ENCODE measurements at places on chromosomes 3 and 15. TPM values are rescaled to one million over a fixed set of nuclear protein-coding genes. Genes with fewer than 3 reads are reported as not detected.
A peak's percentile ranks its signal among the peaks of the same experiment; 100 is the strongest.

GRCh38 chr3:3170998-3171397 lies 8.5 kb downstream of the CRBN start:
- no peaks in the 10 kb centered on the region for H3K27me3 ChIP-seq
- H3K27ac ChIP-seq = no peak overlapping the region
- H3K4me1 ChIP-seq = peaks cover 20% of the 10 kb centered on the region
- no peak overlapping the region for H3K4me3 ChIP-seq
- DNase-seq = no peak

GRCh38 chr15:82159922-82160321 lies 102.6 kb downstream of the EFL1 start:
- no peaks in the 10 kb centered on the region for H3K4me1 ChIP-seq
- no peak for DNase-seq
- no peak overlapping the region for H3K27ac ChIP-seq
- no peaks in the 10 kb centered on the region for H3K36me3 ChIP-seq

The FES gene
- total RNA-seq = 43.1 TPM

The C2CD4B gene
- total RNA-seq = 1.8 TPM

The PLA2G4E gene
- not detected for total RNA-seq

GRCh38 chr3:62028236-62028635 lies 345.1 kb downstream of the FEZF2 start:
- no peak overlapping the region for H3K27ac ChIP-seq
- H3K4me1 ChIP-seq = no peaks in the 10 kb centered on the region
- no peaks in the 10 kb centered on the region for H3K27me3 ChIP-seq
- DNase-seq = no peak
- no peaks in the 10 kb centered on the region for H3K36me3 ChIP-seq
- H3K4me3 ChIP-seq = no peak overlapping the region

The ISLR gene
- total RNA-seq = 3.2 TPM

The SNX4 gene
- 41.5 TPM for total RNA-seq

- H3K36me3 ChIP-seq = no peaks in the 10 kb centered on the region
- DNase-seq = no peak
- H3K27me3 ChIP-seq = no peaks in the 10 kb centered on the region
Measured at GRCh38 chr3:144989807-144990206, 1018.2 kb downstream of the DIPK2A start.

DNA sequence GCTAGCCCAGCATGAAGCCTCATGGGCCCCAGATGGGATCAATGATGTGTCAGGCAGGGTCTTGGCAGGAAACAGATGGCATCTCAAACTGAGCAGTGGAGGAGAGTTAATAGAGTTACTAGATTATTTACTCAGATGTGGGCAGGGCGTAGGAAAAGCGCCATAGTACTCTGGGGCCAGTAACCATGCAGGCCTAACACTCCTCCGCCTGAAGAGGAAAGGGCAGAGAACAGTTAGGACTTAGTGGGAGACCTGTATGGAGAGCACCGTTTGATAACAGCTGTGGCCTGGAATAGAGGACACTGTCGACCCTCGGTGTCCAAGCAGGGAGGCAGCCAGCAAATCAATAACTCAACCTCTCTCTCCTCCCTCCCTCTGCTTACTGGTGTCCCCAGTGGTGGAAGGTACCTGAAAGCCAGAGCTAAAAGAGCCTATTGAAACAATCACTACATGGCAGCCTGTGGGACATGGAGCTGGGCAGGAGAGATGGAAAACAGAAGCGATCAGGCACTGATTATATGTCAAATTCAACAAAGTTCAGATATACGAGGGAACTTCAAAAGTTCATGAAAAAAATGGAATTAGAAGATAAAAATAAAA lies 111.4 kb upstream of the CCNL1 start:
- H3K4me1 ChIP-seq = no peaks in the 10 kb centered on the region
- DNase-seq = no peak
- H3K27me3 ChIP-seq = no peaks in the 10 kb centered on the region
- no peak overlapping the region for H3K27ac ChIP-seq
- no peak overlapping the region for H3K4me3 ChIP-seq
- H3K36me3 ChIP-seq = no peaks in the 10 kb centered on the region

GRCh38 chr15:69760258-69760845 lies 307.7 kb downstream of the RPLP1 start:
- no peaks in the 10 kb centered on the region for H3K27me3 ChIP-seq
- H3K27ac ChIP-seq = peak overlapping the region; percentile 69
- no peaks in the 10 kb centered on the region for H3K36me3 ChIP-seq
- no peak for DNase-seq
- no peak overlapping the region for H3K4me3 ChIP-seq

DNA sequence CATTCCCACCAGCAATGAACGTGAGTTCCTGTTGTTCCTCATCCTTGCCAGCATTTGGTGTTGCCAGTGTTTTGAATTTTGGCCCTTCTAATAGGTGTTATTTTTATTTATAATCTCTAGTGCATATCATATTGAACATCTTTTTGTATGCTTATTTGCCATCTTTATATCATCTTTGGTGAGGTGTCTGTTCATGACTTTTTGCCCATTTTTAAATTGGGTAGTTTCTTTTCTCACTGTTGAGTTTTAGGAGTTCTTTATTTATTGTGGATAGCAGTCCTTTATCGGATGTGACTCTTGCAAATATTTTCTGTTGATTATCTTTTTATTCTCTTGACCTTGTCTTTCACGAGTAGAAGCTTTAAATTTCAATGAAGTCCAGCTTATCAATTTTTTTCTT lies 60.2 kb upstream of the ATP13A3 start:
- H3K27me3 ChIP-seq = no peaks in the 10 kb centered on the region
- H3K4me3 ChIP-seq = no peak overlapping the region
- DNase-seq = no peak
- H3K27ac ChIP-seq = no peak overlapping the region
- H3K4me1 ChIP-seq = no peaks in the 10 kb centered on the region

All from liver (tissue), 10 donors.